ENCODE measurements at places on chromosomes 1 and 21.
A peak's percentile ranks its signal among the peaks of the same experiment; 100 is the strongest.

DNA sequence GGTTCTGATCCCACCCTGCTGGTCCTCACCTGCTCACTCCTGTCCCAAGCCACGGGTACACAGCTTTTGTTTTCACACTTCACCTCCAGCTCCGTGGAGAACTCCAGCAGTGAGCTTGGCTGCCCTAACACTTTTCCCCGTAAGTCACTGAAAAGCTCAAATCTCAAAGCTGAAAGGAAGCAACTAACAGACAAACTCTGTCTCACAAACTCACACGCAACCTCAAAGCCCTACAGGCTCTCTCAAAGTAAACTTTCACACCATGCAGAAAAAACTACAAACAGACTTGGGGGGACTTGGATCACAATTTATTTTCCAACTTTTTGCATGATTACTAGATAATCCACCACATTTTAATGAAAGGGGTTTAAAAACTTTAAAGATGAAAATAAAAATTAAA is 88.3 kb downstream of the AK5 start:
- DNase-seq, result no peak

- no peak for DNase-seq
These were observed 32.0 kb upstream of the EXO1 start for GRCh38 chr1:241816008-241816407.

- DNase-seq, result peak; percentile 68
These were observed 64.6 kb downstream of the SIK1 start for GRCh38 chr21:43362321-43362791.

- DNase-seq, result no peak
These were observed 55.5 kb downstream of the TRIM11 start for GRCh38 chr1:228350831-228351781.

- no peak for DNase-seq
These were observed 85.2 kb downstream of the UCK2 start for GRCh38 chr1:165912638-165913037.

GRCh38 chr1:116768416-116769103 is 14.3 kb downstream of the CD2 start:
- no peak for DNase-seq

DNA sequence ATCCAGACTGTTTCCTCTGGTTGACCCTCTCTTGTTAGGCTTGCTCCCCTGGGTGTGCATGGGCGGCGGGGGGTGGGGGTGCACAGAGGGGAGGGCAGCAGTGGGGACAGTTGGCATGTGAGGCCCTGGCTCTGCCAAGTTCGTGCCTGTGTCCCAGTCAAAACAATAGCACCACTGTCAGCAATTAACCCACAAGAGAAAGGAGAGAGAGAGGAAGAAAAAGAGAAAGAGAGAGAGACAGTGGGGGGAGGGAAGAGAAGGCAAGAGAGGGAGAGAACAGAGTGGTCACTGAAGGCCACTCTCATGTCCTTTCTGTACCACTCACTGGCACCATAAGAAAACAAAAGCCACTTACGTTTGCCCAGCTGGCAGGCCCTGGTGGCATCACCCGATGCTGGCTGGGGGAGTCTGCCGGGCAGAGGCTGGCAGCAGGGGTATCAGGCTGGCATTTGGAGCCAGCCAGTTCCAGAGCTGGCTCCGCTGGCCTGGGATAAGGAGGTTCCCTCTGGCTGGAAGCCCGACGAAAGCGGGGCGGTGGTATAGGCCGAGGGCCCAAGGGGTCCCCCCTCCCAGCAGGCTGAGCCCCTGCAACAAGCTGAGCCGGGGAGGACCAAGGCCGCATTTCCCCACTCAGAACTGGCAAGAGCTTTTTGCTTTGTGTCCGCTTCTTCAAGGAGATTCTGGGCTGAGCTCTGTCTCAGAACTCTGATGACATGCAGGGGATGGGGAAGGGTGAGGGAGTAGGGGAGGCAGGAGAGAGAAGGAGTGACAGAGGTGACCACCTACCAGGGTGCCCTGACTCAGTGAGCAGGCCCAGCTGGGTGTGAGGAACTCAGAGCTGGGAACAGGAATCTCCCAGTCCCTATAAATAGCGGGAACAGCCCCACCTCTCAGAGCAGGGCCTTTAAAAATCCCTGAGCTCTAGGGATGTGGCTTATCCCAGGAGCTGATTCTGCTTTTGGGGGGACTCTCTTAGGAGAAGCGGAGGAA is 27.9 kb downstream of the PIK3C2B start:
- no peak for DNase-seq

DNA sequence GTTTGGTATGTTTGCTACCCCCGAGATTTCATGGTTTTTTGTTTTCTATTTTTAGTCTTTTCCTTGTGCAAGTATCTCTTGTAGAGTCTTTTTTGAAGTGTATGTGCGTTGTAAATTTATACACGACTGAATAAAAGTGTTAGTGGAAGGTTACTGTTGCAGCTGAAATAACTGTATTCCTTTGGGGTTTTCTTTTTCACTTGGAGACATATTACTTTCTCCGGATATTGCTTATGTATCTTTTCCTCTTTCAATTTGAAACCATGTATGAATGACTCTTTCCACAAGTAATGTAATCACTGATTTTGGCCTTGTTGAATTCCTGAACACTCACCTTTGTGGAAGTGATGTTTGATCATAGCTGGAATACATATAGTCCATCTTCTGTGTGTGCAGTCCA is 956 bp downstream of the URB2 start:
- DNase-seq, result no peak

All from stimulated activated CD8-positive, alpha-beta memory T cell treated with anti-CD3 and anti-CD28 coated beads, Interleukin-7, amount 100 ng/mL, for 4 hours (primary cell).